Activated CD4-positive, alpha-beta T cell treated with anti-CD3 and anti-CD28 coated beads, Interleukin-2, amount 10 ng/mL, durations not matched to agents 24 days and 14 days (primary cell): ENCODE measurements at places on chromosomes 3 and 15. TPM values are rescaled to one million over a fixed set of nuclear protein-coding genes. Genes with fewer than 3 reads are reported as not detected.

ADAMTSL3 gene
- total RNA-seq: not detected in 2 replicates

DNA sequence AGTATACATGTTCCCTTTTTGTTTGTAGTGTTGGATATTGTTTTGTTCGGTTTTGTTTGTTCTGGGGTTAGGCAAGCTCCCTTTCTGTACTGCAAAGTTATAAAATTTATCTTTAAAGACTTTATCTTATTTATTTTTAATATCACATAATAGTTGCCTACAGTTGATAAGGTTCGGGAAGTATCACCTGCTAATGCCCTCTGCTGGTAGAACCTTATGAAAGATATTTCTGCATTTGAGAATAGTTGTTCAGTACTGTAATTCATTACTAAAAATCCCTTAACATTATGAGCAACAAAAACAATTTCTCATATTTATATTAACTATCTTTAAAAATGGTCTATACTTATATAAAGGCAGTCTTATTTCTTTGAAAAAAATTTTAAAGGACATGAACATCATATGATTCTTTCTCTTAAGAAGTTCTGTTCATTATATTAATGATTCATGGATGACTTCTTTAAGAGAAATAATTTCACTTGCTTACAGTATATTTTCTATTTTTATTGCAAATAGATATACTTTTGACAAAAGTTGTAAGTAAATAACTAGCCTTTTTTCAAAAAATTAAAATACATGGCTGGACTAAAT, 1126.8 kb downstream of the SI start:
- no peak for DNase-seq

SLC28A2 gene
- total RNA-seq: not detected in 2 replicates

DNA sequence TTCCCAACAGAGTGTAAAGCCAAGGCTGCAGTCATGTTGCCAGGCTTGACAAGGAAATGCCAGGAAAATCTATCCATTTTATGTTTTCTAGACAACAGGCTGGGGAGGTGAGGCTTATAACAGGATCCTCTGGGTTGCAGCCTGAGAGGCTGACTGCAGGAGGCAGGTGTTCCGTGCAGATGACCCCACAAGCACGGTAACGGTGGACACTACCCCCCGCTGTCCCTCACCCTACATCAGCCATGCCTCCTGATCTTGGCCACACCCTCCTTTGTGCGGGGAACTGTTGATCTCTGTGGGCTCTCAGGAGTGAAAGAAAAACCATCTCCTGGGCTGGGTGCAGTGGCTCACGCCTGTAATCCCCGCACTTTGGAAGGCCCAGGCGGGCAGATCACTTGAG, 68.0 kb upstream of the ADPGK start:
- no peak for DNase-seq

- no peak for DNase-seq
These were observed 24.3 kb downstream of the ARHGAP11B start for GRCh38 chr15:30650012-30650929.

DNA sequence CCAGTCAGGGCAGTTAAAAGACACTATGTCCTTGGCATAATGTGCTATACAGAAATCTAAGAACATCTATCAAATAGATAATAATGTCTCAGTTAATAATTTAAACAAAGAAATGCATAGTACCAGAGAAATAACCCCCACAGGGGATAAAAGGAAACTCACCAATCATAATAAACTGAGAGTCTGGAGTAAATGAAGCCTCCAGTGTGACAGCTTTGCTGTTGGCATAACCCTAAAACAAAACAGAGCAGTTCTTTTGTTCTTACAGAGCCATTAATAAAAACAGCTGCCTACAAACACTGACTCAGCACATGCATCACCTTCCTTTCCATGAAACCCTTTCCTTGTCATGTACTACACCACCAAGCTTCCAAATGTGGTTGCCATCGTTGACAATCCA, 13.5 kb downstream of the PPM1M start:
- DNase-seq: no peak

DNA sequence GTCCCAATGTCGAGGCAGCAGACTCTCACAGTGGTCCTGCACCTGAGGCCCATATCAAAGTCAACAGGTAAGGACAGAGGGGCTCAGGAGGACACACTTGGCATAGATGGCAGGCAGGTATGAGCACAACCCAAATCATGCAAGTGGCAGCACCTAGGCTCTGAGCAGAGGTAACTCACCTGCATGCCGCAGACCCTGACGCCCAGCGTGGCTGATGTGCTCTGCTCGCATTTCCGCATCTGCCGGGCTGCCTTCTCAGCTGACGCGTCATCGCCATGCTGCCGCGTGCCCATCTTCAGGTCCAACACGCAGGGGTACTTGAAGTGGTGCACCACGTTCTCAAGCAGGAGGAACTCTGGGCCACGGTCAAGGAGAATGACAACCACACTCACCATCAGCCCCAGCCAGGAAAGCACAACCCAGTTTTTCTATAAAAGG, 4.2 kb upstream of the GMPPB start:
- DNase-seq: no peak

FOXL2 gene
- not detected in 2 replicates for total RNA-seq

MORC1 gene
- not detected in 2 replicates for total RNA-seq

DNA sequence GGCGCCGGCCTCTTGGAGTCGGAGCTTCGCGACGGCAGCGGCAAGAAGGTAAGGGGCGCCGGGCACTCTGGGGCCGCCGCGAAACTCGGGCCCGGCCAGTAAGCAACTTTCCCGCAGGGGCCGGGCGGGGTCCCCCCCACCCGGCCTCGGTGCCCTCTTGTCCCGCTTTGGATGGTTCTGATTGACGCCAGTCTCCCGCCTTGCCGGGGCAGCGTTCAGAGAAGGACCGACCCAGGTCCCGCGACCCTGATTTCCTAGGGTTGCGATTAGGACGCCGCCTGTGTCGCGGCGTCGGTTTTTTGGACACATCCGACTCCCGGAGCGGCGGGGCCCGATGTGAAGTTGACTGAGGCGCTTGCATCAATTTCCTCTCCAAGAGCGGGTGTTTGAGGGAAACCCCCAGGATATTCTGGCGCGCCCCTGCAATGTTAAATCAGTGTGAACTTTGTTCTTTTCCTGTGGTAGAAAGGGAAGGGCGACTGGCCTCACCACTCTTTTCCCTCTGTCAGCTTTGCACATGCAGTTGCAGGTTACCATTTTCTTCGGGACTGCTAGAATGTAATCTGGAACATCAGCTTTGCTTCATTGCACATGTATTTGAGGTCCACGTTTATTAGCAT, 755 bp downstream of the PDE8A start:
- DNase-seq: peak; percentile 84

DNA sequence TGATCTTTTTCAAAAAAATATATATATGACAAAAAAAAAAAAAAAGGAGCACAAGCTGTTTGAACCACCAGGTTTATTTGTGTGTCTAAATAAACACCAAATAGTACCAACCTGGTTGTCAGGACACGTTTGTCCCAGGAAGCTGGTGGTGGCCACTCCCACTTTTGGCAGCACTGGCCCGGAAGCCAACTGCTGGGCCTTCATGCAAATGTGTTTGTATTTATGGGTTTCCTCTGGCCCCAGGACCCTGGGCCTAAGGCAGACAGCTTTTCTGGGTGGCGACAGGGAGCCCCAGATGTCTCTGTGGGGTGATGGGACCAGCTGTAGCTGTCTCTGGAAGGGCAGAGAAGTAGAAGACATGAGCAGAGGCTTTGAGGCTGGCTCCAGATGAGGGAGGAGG, 31.6 kb downstream of the PRKCD start:
- DNase-seq: no peak

- no peak for DNase-seq
These were observed 26.6 kb upstream of the PLXNA1 start for GRCh38 chr3:126956361-126956760.

GRCh38 chr3:136194409-136195257, 1.5 kb downstream of the MSL2 start:
- DNase-seq: peak; percentile 85

- DNase-seq: no peak
These were observed 182.3 kb upstream of the LINGO1 start for GRCh38 chr15:77815015-77815414.

DNA sequence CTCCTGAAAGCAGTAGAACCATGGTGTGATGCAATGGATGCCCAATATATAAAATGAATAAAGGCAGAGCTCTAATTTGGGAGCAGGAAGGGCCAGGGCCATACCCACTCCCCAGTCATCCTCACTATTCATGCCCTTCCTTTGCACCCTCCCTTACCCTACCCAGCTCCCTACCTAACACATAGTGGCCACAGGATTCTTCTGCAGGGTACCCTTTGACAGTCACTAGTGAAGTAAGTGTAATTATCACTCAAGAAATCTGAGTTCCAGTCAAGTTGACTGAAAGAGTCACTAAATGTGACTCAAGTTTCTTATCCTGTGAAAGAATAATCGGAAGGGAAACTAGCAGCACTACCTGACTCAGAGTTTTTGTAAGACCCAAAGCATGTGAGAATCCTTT, 69.2 kb downstream of the RASA2 start:
- no peak for DNase-seq

GRCh38 chr15:90386221-90386620, 1.8 kb upstream of the IQGAP1 start:
- no peak for DNase-seq

- DNase-seq: no peak
These were observed 42.5 kb upstream of the NUDT16 start for GRCh38 chr3:131338948-131339640.

COL8A1 gene
- total RNA-seq: 0.09 TPM in 1 of 2 replicates, not detected in the other

DNA sequence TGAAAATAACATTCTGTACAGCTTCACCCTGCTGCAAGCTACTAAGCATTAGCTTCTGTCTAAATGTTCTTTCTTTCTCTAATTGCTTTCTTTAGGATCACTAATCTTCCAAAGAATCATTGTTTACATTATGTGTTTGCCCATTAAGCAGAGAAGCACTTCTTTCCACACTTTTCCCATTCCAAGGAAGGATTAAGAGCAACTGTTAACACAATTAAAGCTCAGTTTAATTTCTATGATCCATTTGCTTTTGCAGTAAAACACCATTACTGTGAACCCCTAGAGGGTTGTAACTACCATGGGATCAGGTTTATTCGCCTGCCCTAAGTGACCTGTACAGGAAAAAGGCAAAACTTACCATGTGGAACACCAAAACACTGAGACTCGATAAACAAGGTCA, 125.8 kb upstream of the ZNF385D start:
- DNase-seq: no peak
